ENCODE measurements at places on chromosomes 13 and 19. TPM values are rescaled to one million over a fixed set of nuclear protein-coding genes. Genes with fewer than 3 reads are reported as not detected.

Gene IL12RB1
- 43.2 TPM for polyA plus RNA-seq

Gene THSD8
- not detected for polyA plus RNA-seq

Gene CRYL1
- 36.1 TPM for polyA plus RNA-seq

Gene MEIOSIN
- polyA plus RNA-seq: not detected

Gene SLC10A2
- polyA plus RNA-seq: not detected

Gene KLK4
- not detected for polyA plus RNA-seq

Gene TTC9B
- polyA plus RNA-seq: not detected

Gene SULT2B1
- polyA plus RNA-seq: not detected

Gene LGI4
- not detected for polyA plus RNA-seq

Gene ZSCAN22
- polyA plus RNA-seq: 2.7 TPM

Gene CEACAM7
- polyA plus RNA-seq: not detected

Gene NLRP4
- polyA plus RNA-seq: not detected

Gene CLEC17A
- polyA plus RNA-seq: not detected

Gene FSD1
- polyA plus RNA-seq: 3.1 TPM

Gene VAV1
- polyA plus RNA-seq: 28.4 TPM

Gene PRR20B
- not detected for polyA plus RNA-seq
